ENCODE measurements at places on chromosomes 4 and X.

GRCh38 chr4:2340272-2341061 lies 78.0 kb downstream of the ZFYVE28 start:
- DNase-seq: peak; percentile 39

DNA sequence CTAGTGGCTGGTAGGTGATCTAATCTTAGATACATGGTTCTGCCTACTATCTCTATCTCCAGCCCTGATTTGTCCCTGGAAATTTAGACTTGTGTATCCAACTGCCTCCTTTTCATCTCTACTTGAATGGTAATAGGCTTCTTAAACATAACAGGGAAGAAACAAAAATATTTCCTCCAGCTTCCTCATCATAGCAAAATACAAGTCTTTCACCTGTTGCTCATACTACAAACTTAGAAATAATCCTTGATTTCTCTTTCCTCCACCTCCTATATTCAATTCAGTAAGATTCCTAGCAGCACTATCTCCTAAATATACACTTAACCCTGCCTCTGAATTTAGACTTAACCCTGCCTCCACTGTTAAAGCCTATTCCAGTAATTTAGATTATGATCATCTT lies 373.3 kb upstream of the ACTRT1 start:
- no peak for DNase-seq

GRCh38 chr4:48196758-48197504 lies 62.9 kb upstream of the TXK start:
- no peak for DNase-seq

DNA sequence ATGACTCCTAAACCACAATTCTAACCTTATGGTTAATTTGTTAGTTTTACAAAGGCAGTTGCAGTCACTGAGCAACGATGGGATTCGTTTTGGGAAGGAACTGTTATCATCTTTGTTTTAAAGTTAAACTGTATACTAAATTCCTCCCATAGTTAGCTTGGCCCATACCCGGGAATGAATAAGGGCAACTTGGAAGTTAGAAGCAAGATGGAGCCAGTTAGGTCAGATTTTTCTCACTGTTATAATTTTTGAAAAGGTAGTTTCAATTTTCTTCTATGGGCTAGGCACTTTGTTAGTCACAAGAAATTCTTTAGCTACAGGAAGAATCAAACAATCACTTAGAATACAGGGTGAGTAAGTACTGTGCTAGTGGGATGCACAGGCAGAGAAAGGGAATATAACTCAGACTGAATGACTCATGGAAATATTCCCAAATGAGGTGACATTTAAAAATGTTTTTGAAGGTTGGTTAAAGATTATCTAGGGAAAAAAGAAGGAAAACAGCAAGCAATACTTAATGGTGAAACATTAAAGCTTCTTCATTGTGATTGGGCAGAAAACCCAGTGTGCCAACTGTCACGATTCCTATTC lies 153.6 kb downstream of the MAGEB17 start:
- no peak for DNase-seq

DNA sequence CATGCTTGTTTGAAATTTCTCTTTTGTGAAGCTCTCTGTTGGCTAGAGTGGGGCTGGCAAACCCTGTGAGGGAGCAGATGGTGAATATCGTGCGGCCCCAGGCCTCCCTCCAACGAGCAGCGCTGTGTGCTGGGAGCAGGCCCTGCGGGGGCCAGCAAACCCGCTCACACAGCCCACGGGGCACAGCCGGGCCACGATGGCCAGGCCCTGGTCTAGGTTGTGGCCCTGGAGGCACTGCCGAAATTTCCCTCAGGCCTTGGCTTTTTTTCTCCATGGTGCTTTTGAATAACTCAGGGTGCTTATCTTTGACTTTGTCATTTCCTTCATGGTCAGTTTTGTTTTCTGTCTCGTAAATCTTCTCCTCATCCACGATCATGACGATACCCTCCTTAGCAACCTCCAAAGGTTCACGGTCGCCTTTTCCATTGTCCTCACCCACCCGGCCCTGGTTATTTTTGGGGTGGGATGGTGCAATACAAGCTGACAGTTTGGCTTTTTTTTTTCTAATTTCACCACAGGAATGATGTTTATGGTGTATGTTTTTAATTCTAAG lies 20.7 kb downstream of the PCGF3 start:
- no peak for DNase-seq

- DNase-seq: no peak
Observed at GRCh38 chr4:111506706-111507105, 638.5 kb upstream of the FAM241A start.

GRCh38 chr4:124177647-124178425 lies 534.7 kb downstream of the ANKRD50 start:
- no peak for DNase-seq

- DNase-seq: no peak
Observed at GRCh38 chr4:101277671-101278070, 69.7 kb downstream of the PPP3CA start.

GRCh38 chr4:141680060-141680459 lies 43.7 kb downstream of the IL15 start:
- DNase-seq: no peak

GRCh38 chrX:23782455-23782854 lies 518 bp upstream of the SAT1 start:
- DNase-seq: no peak

- DNase-seq: no peak
Observed at GRCh38 chr4:34422472-34423175, 1821.7 kb downstream of the ARAP2 start.

Measured in activated CD8-positive, alpha-beta memory T cell treated with anti-CD3 and anti-CD28 coated beads, Interleukin-2, amount 50 U/mL, for 48 hours (primary cell).